ENCODE measurements at places on chromosomes 2 and 18.

DNA sequence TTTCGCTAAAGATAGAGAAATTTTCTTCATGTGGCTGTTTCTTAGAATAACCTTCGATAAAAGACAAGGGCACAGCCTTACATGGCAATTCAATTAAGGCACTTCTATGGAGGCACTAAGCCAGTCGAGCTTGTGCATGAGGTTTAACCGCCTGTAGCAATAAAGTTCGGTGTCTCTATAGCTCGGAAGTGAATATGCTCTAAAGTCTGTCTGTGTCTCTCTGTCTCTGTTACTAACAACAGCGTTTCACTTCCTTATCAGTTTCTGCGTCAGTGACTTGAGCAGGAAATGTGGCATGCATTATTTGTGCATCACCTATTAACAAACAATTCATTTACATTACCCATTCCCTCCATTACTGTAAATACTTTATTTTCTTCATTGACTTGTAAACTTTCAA is 365.1 kb upstream of the NETO1 start:
- DNase-seq = no peak

DNA sequence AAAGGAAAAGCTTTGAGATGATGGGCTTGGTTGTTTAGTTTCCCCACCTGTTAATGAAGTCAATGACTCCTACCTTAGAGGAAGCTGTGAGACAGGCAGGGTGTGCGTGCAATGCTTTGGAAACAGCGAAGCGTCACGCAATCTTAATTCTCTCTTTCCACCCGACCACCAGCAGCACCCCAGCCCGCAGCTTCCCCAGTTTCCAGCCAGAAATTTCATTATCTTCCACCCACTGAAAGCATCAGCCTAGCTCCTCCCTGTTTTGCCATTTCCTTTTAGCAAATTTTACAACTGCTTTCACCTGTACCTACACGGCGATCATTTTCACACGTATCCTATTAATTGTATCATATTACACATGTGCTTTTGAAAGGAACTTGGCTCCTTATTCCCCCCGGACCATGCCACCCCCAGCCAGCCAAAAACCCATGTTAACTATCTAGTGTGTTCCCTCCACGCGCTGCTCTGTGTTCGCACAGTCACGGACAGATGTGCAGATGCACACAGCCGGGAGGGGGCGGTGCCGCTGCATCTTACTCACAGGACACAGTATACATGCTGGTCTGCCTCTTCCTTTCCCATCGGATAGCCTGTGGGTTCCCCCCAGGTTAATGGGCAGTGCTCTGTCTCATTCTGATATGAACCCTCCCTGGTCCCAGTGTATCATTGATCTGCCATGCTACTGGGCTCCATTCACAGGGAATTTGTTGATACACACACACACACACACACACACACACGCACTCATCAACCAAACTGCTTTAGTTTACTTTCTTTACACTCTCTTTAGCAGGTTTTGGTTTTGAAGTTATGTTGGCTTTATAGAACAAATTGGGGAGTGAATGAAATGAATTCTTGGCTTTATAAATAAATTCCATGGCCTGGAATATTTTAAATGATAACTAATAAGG is 22.4 kb downstream of the CYP27C1 start:
- DNase-seq = peak; percentile 76

DNA sequence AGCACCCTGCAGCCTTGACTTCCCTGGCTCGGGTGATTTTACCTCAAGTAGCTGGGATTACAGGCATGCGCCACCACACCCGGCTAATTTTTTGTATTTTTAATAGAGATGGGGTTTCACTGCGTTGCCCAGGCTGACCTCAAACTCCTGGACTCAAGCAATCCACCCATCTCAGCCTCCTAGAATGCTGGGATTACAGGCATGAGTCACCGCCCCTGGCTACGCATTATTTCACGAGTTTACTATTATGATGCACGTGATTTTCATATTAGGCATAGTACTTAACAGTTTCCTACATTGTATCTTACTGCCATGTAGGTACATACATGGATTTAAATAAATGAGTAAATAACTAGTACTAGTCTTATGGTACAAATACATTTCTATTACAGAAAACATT is 4.4 kb downstream of the DYNC2LI1 start:
- DNase-seq = no peak

- no peak for DNase-seq
Measured at GRCh38 chr2:201859949-201860348, 53.6 kb downstream of the CDK15 start.

DNA sequence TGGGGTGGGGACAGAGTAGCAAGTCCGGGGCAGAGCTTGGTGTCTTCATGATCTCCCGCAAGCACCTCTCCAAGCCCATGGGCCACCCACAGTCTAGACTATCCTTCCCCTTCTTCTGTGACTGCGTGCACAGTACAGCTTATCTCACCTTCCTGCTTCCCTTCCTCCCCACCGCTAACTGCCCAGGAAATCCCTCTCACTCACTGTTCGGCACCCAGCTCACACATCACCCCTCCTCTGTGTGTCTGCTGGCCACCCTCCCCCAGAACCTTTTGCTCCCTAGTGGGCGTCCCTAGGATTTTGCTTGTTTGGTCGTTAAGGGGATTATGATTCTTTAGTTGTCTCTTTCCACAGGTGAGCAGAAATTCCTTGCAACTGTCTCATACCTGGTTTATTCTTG is 31.5 kb upstream of the SMAD7 start:
- no peak for DNase-seq

GRCh38 chr2:68915393-68915792 is 37.3 kb downstream of the GKN2 start:
- DNase-seq = no peak

- DNase-seq = no peak
Measured at GRCh38 chr2:241501551-241501950, 6.8 kb downstream of the STK25 start.

DNA sequence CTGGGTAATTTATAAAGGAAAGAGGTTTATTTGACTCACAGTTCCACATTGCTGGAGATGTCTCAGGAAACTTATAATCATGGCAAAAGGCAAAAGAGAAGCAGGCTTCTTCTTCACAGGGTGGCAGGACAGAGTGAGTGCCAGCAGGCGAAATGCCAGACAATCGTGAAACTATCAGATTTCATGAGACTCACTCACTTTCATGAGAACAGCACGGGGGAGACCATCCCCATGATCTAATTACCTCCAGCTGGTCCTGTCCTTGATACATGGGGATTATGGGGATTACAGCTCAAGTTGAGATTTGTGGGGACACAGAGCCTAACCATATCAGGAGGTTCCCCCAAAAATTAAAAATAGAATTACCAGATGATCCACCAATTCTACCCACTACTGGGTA is 675.5 kb upstream of the SLC8A1 start:
- no peak for DNase-seq

DNA sequence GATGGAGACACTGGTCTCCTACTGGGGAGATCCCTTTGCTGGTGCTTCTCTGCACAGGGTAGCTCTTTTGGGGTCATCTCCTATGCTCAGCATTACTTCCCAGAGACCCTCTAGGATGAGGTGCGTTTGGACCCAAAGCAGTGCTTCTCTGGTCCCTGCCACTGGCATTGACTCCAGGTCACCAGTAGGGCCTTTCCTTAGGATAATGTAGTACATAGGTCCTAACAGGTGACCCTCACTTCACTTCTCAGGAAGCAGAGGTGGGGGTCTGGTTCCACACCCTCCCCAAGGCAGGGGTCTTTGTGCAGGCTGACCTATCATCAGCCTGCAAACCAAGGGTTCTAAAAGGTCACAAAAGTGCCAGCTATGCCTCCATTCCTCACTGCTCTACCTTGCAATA is 145.8 kb upstream of the HS6ST1 start:
- DNase-seq = no peak

DNA sequence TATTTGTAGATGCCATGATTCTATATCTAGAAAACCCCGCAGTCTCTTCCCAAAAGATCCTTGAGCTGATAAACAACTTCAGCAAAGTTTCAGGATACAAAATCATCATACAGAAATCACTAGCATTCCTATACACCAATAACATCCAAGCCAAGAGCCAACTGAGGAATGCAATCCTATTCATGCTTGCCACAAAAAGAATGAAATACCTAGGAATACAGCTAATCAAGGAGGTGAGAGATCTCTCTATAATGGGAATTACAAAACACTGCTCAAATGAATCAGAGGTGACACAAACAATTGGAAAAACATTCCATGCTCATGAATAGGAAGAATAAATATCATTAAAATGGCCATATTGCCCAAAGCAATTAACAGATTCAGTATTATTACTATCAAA is 551.4 kb upstream of the SLC39A10 start:
- DNase-seq = no peak

GRCh38 chr2:30971231-30972025 is 164.2 kb upstream of the CAPN13 start:
- no peak for DNase-seq

DNA sequence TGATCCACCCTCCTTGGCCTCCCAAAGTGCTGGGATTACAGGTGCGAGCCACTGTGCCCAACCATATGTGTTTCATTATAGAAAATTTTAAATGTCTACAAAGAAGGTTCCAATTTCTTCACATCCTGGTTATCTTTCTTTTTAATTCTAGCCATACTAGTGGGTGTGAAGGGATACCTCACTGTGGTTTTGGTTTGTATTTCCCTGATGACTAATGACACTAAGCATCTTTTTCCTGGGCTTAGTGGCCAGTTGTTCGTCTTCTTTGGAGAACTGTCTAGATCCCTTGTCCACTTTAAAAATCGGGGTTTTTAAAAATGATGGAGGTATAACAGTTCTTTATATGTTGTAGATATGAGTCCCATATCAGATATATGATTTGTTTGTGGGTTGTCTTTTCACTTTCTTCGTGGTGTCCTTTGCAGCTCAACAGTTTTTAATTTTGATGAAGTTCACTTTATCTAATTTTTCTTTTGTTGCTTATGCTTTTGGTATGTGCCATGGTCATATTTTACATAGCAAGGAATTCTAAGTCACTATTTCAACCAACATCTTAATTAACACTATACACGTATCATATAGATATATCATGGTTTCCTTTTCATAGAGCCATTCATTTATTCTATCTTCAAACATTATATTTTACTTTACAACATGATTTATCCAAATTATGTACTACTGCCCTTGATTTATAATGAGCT is 135.0 kb upstream of the RIOK3 start:
- DNase-seq = no peak

DNA sequence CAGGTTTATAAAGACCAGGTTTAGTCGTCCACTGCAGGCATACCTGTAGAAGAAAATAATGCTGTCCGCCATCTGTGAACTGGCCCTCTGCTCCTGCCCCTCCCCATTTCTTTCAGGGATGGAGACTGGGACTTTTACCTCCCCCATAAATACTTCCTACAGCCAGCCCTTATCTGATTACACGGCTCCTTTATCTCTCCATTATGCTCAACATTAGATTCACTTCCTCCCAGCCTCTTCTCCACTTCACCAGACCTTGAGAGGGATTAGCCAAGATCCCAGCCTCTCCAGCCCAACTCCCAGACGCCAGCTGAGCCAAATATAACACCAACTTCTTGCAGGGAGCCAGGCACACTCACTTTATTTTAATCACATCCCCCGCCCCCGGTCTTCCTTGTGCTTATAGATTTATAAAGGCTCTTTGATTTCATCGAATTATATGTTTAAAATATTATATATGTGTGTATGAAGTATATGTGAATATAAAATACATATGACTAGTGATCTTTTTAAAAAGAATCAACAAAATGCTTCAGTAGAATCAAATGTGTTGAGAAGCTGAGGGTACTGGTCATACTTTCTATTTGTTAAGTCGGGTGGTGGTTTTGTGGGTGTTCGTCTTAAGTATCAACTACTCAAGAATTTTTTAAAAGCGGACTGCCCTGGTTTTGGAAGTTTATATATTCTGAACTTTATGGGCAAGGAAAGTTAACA is 81.0 kb downstream of the SPRED2 start:
- no peak for DNase-seq

DNA sequence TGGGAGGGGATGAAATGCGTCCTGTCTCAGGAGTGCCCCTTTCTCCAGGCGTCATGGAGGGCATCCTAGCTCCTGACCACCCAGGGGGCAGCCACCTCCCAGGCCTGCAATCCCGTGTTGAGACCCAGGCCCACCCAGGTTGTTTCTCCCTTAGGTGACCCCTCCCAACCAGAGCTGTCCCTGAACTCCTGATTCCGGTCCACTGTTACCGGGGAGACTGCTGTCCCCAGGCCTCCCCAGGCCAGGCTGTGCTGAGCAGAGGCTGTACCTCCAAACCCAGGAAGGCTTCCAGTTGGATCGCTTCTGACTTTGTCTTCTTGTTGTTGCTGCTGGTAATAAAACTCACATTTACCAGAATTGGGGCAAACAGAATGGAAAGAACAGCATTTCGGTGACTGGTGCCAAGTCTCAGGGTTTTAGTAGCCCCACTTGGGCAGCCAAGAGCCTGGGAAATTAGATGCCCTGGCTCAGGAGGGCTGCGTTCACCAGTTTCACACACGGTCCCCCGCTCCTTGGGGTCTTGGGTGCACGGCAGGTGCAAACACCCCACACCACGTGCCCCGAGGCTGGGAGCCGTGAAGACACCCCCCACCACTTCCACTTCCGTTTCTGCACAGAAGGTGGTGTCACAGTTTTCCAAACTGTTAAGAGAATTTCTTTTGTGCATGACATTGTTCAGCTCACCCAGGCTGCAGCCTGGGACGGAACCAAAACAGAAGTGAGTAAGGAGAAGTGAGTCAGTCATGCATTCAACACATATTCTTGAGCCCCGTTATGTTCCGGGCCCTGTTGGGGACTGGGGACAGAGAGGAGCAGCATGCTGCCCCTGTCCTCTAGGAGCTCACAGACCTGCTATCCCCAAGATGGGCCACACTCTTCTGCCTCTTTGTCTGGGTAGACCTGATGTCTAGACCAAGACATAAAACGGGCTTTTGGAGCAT is 29.4 kb downstream of the ITM2C start:
- DNase-seq = no peak

DNA sequence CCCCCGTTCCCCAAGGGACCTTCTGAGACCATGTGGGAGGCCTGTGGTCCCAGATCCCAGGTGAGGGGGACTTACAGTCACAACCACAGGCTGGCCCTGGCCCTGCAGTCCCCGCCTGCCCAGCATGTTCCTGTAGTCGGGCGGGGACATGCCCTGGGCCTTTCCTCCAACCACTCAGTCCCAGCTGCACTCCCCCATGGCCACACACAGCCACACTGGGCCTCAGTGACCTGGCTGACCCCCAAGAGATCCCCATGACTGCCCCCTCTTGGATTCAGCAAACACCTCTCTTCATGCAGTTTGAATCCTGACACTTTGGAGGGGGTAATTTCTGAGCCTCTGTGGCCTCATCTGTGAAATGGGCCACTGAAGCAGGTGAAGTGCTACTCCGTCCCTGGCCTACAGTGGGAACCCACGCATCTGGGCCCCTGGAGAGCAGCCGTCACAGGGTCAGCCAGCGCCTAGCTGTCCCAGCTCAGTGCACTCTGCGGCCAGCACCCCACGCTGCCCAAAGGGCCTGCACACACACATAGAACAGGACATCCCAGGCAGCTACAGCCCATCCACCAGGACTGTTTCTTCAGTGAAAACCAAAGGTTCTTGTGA is 12.7 kb upstream of the ARHGEF4 start:
- DNase-seq = no peak

DNA sequence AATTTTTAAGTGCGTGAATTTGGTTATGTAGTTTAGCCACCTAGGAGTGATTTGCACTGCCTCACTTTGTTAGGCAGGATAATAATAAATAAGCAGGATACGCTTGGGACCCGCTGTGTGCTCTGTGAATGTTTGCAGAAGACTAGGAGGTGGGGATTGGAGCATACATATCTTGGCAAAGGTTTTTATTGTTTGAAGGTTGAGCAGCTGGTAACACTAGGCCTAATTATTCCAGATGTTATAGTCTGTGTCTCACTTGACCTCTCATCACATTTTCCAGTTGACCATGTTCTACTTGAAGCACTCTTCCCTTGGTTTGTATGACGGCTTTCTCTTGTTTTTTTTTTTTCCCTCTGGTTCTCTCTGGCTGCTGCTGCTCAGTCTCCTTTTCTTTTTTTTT is 42.7 kb downstream of the FHOD3 start:
- DNase-seq = no peak
